ENCODE measurements at places on chromosomes 2 and 18.

DNA sequence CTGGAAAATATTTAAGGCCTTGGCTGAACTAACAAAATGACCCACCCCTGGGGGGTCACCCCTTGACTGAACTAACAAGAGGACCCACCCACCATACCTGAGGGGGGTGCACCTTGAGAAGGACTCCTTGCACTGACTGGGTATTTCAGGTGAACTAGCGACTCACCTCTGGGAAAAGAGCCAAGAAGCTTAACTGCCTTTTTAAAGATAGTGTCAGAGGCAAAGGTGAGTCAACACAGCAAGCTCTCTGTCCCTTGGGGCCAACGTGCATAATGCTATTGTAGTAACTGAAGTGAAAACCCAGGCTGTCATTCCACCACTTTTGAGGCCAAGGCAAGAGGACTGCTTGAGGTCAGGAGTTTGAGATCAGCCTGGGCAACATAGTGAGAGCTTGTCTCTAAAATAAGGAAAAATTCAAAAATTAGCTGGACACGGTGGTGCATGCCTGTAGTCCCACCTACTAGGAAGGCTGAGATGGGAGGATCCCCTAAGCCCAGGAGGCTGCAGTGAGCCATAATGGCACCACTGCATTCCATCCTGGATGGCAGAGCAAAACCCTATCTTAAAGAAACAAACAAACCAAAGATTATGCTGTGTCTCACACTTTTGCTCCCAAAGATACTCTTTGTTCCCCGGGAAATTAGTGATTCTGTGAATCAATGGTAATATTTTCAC is 36.4 kb upstream of the ZCCHC2 start:
- DNase-seq, result no peak

- DNase-seq, result no peak
Observed at GRCh38 chr2:3483227-3483985, 35.9 kb downstream of the ADI1 start.

DNA sequence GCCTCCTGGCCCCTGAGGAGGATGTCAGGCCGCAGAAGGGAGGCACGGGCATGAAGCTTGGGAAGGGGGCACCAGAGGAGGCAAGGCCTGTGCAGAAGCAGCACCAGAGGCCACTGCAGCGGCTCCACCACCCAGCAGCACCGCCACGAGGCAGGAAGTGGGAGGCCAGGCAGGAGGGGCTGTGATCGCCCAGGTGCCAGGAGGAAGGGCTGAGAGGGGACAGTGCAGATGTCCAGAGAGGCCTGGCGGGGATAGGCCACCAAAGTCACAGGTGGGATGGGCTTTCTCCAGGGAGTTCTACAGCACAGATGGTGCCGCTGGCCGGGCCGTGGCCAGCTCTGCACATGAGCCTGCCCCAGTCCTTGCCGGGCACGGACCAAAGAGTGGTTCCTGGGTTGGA is 6.0 kb upstream of the ALPI start:
- DNase-seq, result no peak

DNA sequence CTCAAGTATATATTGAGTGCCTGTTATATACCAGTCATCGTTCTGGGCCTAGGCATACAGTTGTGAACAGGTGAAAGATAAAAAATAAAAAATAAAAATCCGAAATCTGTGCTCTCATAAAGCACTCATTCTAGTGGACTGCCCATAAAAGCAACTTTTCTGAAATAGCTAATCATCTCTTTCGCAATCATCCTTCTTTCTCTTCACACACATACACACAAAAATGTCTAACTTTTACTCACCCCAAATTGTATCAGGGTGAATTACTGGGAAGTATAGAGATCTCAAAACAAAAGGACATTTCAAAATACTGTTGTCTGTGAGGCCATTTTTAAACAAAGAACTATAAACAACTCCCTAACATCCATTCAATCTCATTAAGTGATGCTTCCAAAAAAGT is 29.6 kb upstream of the ORC2 start:
- peak; percentile 11 for DNase-seq

DNA sequence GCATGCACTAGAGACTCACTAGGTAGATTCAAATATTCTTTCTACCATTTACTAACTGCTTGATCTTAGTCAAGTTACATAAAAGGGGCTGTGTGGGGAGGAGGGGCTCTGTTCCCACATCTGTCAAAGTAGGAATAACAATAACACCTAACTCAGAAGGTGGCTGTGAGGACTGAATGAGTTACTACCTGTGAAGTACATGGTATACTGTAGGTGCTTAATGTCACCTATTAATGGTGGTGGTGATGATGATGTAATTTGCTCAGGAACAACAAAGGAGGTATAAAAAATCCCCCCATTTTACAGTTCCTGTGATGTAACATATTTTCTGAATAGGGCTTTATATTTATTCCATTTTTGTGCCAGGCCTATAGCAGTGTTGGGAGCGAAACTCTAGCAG is 40.7 kb downstream of the STAT1 start:
- no peak for DNase-seq

- DNase-seq, result peak; percentile 25
Observed at GRCh38 chr18:34809451-34810072, 99.5 kb downstream of the DTNA start.

GRCh38 chr2:146989741-146990140 is 855.1 kb upstream of the ACVR2A start:
- no peak for DNase-seq

DNA sequence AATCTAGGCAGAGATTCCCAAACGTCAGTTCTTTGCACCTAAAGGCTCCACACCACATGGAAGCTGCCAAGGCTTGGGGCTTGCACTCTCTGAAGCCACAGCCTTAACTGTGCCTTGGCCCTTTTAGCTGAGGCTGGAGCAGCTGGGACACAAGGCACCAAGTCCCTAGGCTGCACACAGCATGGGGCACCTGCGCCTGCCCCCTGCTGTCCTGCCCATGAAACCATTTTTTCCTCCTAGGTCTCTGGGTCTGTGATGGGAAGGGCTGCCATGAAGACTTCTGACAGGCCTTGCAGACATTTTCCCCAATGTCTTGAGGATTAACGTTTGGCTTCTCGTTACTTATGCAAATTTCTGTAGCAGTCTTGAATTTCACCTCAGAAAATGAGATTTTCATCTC is 241.5 kb downstream of the OSR1 start:
- no peak for DNase-seq

DNA sequence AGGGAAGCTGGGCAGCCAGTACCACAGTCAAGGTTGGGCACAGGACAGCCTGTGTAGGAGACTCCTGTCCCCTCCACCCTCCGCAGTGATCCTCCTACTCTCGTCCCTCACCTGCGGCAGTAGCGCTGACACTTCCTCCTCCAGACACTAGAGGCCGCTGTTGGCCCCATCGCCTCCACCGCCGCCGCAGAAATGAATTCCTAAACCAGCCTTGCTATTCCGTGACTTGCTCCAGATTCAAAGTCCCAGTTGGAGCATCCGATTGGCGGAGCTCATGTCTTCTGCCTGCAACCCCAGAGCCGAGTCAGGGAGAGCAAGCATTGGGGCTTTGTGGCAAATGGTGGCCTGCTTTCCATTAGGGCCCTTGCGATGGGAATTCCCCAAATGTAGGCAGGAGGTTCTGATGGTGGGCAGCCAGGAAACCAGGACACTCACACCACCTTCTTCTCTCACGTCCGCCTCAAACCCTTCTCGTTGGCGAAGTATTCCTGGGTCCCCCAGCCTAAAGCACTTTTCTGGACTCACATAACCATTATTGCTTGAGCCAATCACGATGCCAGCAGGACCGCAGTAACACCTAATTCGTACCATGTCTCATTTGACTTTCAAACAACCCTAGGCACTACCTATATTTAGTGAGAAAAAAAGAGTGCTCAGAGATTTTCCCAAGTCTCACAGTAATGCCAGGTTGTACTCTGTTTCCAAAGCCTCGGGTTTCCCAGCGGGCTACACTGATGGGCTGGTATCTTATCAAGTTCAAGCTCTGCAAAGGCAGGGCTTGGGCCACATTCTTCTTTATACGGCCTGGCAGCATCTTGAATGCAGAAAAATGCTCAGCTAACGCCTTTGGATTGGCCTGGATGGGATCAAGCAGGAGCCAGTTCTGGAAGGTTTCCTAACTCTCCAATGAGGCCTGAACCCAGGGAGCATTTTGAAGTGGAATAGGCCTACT is 1.2 kb upstream of the DNAJB2 start:
- DNase-seq, result peak; percentile 70

DNA sequence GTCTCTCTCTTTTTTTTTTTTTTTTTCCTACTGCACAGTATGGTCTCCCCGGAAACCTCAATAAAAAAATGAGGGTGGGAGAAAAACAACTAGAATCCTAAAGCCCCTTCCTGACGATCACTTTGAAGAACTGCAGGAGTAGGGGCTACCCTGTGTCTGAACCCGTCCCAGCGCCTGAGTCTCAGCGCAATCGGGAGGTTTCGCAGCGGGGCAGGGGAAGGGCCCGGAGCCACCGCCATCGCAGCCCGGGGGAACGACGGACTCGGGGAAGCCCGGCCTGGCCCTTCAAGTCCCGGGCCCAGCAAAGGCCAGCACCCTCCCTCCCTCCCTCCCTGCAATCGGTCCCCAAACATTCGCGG is 411 bp downstream of the NARS1 start:
- no peak for DNase-seq

DNA sequence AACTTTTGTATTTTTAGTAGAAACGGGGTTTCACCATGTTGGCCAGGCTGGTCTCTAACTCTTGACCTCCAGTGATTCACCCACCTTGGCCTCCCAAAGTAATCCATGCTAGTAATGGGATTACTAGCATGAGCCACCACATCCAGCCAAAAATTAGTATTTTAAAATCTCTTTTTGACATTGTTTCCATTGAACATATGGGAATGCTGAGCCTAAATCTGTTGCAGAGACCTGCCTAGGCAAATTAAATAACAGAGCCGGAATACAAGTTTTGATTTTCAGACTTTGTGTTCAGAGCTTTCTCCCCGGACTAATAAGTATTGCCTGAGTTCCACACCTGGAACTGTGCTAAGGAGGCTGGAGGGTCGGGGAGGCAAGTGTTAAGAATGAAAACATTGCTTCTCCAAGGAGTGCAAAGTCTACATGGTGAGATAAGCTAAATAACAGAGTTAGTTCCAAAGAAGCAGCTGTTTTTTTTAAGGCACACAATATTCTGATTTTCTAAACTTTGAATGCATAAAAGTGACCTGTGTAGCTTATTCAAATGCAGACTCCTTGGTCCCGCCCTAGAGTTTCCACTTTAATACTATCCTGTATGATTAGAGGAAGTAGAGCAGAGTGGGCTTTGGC is 150.6 kb upstream of the CELF4 start:
- no peak for DNase-seq

DNA sequence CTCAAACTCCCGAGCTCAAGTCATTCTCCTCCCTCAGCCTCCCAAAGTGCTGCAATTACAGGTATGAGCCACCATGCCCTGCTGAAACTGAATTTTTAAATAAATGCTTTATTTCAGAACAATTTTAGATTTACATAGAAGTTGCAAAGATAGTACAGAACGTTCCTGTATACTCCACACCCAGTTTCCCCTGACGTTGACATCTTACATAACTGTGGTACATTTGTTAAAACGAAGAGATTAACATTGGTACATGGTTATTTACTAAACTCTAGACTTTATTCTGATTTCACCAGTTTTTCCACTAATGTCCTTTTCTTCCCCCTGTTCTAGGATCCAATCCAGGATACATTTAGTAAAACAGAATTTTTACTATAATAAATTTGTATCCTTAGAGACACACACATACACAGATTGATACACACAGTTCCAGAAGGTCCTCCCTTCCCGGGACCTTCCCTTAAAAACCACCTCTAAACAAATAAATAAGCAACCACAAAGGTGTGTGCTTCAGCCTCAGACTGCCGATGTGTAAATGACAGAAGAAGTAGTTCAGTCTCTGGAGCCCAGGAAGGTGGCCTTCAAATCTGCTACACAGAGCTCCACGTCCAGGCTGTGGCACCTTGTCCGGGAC is 6.9 kb downstream of the NEU2 start:
- no peak for DNase-seq

DNA sequence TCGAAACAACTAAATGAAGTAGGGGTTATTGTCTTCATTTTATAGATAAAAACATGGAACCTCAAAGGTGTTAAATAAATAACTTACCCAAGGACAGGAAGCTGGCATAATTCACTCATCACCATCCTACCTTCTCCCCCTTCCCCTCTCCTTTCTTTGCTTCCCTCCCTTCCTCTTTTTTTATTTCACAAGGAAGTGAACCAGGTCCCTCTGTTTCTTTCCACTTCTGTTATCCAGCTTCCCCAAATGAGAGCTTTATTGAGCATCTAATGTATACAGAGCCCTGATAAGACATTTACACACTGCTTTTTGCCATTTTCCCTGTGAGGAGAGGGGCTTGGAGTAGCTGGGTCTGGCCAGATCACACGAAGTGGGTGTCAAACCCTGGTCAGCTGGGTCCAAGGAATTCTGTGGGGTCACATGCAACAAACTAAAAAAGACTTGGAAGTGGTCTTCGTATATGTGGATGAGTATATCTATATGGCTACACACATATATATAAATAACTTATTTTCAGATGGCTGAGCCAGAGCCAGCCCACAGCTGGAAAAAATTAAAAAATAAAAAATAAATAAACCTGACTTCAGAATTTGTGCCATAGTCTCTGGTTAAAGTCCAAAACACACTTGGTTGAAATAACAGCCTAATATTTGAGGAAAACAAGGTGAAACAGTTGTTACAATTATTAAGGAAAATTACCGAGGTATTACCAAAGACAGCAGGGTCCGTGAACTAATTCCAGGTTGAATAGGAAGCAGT is 49.3 kb upstream of the FOSL2 start:
- DNase-seq, result no peak

DNA sequence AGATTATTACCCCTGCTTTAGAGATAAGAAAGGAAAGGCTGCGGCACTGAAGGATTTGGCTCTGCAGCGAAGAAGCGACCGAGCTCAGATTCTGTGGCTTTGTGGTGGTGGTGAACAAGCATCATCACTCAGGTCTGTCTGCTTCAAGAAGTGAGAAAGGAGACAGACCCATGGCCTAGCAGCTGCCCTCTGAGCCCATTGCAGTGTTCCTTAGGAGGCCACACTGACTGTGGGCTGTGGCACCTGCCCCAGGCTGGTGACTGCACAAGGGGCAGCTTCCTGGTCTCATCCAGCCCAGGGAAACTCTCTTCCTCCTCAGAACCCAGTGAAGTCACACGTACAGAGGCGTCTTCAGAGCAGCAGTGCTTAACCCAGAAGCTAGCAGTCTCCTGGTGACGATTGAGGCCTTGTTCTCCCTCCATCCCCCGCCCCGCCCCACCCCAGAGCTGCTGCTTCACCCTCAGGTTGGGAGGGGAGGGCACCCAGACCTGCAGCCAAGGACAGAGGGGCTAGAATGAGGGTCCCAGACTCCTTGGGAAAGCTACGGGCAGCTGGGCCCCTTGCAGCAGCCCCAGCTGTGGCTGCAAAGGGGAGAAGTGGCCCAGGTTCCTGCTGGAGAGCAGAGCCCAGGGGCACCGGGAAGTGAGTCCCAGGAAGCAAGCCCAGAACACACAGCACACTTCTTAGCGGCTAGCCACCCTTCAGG is 22.2 kb downstream of the BIN1 start:
- no peak for DNase-seq

GRCh38 chr2:216082117-216082711 is 495 bp downstream of the TMEM169 start:
- DNase-seq, result no peak

GRCh38 chr2:85888684-85889626 is at the start of gene ST3GAL5:
ST3GAL5 (minus strand) TSS chr2:85888990; CDS start chr2:85888905, 85 bp downstream.
- peak; percentile 61 for DNase-seq

- DNase-seq, result no peak
Observed at GRCh38 chr2:210792000-210792399, 235.6 kb downstream of the CPS1 start.

GRCh38 chr2:203016716-203017115 is 2.0 kb downstream of the NBEAL1 start:
- no peak for DNase-seq
